Stimulated activated CD4-positive, alpha-beta T cell treated with anti-CD3 and anti-CD28 coated beads, Interleukin-1b, Interleukin-23, amount 100 ng/mL, for 4 hours (primary cell): ENCODE measurements at places on chromosomes 11 and 22.

- no peak for DNase-seq
Measured at GRCh38 chr11:43493431-43493830, 134.7 kb downstream of the TTC17 start.

GRCh38 chr11:44189986-44190882, 94.8 kb downstream of the EXT2 start:
- DNase-seq: no peak

DNA sequence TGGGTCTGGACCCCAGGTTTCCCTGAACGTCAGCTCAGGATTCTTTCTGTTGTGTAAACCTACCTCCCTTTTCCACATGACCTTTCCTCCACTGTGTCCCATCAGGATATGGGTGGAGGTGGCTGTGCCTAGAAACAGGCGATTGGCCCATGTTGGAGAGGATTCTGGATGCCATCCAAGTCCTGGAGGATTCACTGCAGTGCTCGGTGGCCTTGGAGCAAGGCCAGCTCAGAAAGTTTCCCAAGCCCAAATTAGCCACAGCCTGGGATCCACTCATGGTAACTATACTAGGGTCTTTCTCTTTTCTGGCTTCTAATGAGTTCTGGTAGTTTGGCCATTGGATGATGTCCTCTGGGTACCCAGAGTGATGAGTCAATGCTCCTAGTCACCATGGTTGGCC, 141.6 kb downstream of the SNX19 start:
- no peak for DNase-seq

- DNase-seq: no peak
Measured at GRCh38 chr11:116224889-116225200, 547.9 kb downstream of the BUD13 start.

- no peak for DNase-seq
Measured at GRCh38 chr22:50713008-50713385, 25.0 kb upstream of the ACR start.

GRCh38 chr11:66118847-66119246, 48.8 kb downstream of the PACS1 start:
- no peak for DNase-seq

DNA sequence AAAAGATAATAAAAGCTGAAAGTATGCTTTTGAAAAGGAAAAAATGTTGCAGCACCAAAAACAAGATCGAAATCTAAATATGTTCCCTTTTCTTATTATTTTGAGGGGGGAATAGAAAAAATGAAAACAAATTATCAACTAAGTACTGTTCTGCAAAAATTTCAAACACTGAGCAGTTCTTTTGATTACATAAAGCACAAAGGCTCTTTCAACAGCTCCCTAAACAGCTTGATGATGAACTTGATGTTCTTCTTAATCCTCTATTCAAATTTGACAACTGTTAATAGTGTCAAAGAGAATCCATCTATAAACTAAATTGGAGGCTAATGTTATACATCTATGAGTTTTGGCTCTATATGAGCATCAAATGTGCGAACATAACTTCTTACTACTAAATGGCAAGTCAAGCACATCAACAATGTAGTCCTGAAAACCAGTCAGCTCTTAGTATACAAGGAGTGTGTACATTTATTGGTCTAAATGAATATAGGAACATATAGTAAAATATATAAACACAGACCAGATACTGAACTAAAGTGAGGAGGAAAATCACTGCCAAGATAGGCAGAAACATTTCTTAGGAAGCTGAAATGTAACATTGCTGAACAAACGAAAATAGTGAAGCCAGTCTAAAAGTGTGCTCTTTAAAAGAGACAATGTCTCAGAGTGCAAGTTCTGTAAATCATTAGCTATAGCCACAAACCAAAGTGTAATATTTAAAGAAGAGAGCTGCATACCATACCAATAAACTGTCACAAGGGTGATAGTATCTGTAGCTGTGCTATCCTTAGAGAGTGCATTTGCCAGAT, 94.3 kb downstream of the SOX6 start:
- DNase-seq: no peak

- no peak for DNase-seq
Measured at GRCh38 chr11:127709960-127710359, 709.4 kb upstream of the KIRREL3 start.

GRCh38 chr11:61833471-61833870, 5.4 kb downstream of the FADS2 start:
- no peak for DNase-seq

- no peak for DNase-seq
Measured at GRCh38 chr22:22327723-22328122, 83.1 kb downstream of the VPREB1 start.

DNA sequence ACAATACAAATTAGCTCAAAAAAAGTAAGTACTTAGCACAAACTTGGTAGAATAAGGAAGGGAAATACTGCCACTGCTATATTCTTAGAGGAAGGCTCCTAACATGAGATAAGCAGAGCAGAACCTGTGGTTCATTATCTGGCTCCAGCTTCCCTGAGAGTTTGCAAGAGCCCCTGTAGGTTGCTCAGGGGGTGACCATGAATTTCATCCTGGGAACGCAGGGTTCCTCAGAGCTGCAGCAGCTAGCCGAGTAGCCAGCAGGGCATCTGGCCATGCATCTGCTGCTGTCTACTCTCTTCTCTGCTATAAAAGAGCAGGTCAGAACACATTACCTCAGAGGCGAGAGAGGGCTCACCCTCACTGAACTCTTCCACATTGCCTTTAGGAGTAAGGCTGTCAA, 67.3 kb downstream of the TRPC6 start:
- no peak for DNase-seq

DNA sequence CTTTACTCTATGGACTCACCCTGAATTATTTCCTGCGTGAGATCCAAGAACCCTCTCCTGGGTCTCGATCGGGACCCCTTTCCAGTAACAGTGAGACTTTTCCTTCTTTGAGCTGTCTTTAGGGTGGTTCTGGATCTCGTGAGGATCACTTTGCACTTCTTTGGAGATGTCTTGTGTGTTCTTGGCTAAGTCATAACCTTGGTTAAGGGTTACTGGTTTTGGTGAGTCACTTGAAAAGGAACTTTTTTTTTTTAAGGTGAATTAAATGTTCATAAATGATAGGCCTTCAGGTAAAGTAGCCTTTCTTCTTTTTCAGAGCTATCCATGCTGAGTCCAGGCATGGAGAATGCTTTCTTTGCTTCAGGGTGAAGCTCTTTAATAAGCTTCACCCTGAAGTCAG, 19.4 kb upstream of the GSTP1 start:
- no peak for DNase-seq

- DNase-seq: no peak
Measured at GRCh38 chr11:46916286-46917108, 1.9 kb downstream of the LRP4 start.

DNA sequence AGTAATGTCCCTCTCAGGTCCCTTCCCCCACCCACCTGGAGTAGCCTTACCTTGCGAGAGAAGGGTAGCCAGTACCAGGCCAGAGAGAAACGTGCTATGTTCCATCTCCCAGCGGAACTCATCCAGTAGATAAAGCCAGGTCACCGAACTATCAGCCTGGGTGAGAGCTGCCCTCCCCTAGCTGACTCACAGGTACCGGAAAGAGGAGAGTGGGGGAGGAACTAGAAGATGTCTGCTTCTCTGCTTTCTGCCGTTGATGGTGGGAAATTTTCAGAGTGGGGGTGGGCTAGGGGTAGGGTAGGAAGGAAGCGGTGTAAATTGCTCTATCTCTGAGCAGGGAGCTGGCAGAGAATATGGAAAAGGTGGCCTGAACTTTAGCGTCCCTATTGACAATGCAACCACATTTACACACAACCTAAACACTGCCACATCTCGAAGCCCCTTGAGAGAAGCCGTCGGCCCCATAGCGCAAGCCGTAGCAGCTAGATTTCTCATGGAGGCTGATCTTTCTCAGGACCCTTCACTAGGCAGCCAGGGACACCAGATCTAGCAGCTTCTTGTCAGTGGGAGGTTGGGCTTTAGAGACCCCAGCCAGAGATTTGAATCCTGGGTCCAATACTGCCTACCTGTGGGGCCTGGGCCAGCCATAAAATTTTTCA, at the start of gene CD3D:
Gene CD3D (minus strand): TSS at position 203 of the 659 bp plus-strand sequence. CDS start 98 bp downstream, at position 105.
- DNase-seq: peak; percentile 44

DNA sequence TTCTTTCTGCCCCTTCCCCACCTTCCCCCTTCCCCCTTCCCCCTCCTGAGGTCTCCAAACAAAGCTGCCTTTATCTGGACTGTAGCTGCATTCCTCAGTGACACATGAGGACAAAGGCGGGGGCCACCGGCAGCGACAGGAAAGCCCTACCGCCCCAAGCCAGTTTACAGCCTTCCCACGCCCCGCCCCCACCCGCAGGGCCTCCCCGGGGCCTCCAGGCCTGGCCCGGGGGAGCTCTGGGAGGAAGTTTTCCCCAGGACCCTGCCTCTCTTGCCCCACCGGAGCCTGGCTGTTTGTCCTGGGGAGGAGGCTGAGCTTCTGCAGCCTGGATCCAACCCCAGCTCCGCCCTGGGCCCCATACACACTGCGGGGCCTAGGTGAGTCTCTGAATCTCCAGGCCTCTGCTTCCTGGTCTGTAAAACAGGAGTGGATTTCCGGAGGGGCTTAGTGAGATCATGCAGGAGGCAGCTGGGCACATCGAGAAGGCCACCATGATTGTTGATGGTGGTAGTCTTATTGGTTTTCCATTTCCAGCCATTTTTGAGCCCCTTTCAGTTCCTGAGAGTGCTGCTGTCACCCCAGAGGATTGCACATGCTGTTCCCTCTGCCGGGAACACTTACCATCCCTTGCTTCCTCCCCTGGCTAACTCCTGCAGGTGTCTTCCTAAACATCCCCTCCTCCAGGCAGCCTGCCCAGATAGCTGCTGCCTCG, 130.7 kb downstream of the MN1 start:
- no peak for DNase-seq

DNA sequence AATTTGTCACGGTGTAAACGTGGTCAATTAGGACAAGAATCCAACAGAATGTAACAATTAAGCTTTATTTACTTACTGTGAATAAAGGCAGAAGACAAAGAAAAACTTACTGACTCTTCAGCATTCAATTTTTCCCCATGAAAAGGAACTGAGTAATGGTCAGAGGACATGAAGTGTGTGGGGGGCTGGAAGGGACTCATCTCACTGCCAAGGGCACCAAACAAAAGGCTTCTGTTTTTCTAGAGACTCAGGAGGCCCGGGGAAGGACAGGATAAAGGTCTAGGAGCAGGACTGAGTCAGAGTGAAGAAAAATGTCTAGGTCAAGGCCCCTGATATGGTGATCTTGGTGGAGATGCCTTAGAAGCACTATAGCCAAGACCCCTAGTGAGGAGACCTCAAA, 564.2 kb upstream of the ANO5 start:
- no peak for DNase-seq

DNA sequence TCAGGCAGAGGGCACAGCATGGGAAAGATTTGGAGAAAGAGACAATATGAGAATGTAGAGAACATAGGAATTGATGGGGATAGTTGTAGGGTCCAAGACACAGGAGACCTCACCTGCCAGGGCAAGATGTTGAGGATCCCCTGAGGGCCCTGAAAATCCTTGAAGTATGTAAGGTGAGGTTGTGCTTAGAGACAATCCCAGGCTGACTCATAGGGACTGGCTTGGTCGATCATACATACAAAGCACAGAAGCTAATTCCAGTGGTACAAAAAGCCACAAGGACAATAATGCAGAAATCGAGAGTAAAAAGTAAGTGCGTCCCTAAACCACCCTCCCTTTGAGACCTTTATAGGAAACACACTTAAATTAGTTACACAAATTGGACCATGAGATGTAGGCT, 468.2 kb downstream of the MIAT start:
- DNase-seq: no peak

GRCh38 chr22:34851918-34852662, 213.9 kb upstream of the ISX start:
- DNase-seq: no peak

DNA sequence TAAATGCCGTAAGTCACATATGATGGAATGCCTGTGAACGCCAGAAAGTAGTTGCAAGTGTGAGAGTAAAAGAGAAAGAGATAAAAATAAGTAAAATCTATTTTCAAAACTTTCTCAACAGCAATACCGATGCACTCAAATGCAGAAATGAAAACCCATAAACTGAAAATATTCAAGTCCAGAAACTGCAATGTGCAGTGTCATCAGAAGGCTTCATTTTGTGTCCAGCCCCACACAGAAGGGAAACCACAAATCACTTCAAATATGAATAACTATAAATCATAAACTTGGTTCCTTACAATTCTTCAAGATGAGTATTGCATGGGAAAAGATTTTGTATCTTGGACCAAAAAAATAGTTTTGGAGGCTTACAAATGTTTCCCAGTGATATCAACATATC, 375.2 kb upstream of the ANO5 start:
- DNase-seq: no peak

DNA sequence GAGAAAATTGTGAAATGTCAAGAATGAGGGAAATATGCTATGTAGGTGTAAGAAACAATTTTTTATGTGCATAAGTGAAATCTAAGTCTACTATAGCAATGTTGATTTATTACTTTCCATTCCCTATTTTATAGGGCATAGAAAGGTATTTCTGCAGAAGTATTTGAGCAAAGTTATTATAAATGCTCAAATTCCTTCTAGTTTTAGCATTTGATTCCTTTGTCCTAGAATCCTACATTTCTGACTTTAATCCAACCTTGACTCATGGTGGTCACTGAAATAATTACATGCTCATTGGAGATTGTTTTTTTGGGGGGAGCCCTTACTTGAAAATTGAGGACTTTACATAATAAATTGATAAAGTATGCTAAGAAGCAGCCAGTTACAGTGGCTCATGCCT, 716.6 kb upstream of the LUZP2 start:
- DNase-seq: no peak

GRCh38 chr11:68118706-68119448, 2.3 kb downstream of the CHKA start:
- no peak for DNase-seq

- DNase-seq: no peak
Measured at GRCh38 chr11:91459840-91460239, 764.8 kb upstream of the FAT3 start.

DNA sequence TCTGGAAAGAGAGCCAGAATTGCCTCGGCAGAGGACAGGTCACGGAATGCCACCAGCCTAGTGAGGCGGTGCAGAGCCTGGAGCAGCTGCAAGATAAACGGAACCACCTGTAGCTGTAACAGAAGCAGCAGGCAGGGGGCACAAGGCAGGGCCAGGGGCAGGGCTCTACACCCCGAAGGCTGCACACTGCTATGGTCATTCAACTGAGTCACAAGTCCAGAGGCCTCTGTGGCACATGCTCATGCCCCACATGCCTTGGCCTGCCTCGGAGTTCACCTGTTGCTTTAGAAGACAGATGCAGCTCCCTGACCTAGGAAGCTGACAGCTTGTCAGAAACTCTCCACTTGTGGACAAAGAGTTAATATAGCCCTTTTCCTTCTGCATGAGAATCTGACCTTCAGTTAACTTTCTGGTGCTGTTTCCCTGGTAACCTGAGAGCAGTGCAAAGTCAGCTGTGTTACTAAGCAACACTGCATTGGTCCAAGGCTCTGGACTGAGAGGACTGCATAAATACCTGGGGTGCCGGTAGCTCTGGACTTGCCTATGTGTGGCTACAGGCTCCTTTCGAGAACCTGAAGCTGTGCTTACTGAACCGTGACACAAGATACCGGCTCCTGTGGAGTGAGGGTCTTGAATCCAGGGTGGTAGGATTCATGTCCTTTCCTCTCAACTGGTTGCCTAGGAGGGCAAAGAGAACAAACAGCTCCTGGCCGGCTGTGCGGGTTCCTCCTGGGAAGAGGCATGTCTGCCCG, 10.5 kb downstream of the COMMD9 start:
- DNase-seq: no peak

GRCh38 chr11:45757672-45758071, 47.3 kb upstream of the SLC35C1 start:
- no peak for DNase-seq
